ENCODE measurements at places on chromosomes 3 and 15.

GRCh38 chr3:190384309-190384756 is 3.6 kb upstream of the CLDN16 start:
- no peak for DNase-seq

GRCh38 chr3:53511246-53511645 is 16.8 kb downstream of the CACNA1D start:
- DNase-seq, result no peak

DNA sequence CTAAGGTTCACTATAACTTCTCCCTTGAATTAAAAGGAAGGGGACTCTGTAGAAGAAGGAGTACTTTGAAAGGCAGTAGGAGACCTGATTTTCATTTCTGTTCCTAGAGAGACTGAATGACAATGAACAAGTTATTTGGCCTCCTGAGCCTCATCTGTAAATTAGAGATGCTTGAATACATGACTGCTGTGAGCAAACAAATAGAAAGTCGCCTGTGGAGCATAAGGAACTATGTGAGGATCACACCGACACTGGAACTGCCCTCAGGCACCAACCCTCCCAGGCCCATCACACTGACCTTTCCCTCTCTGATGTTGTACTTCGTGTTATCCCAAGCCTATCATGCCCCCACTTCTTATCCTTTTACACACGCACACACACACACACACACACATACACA is 48.6 kb downstream of the IMPG2 start:
- DNase-seq, result no peak

DNA sequence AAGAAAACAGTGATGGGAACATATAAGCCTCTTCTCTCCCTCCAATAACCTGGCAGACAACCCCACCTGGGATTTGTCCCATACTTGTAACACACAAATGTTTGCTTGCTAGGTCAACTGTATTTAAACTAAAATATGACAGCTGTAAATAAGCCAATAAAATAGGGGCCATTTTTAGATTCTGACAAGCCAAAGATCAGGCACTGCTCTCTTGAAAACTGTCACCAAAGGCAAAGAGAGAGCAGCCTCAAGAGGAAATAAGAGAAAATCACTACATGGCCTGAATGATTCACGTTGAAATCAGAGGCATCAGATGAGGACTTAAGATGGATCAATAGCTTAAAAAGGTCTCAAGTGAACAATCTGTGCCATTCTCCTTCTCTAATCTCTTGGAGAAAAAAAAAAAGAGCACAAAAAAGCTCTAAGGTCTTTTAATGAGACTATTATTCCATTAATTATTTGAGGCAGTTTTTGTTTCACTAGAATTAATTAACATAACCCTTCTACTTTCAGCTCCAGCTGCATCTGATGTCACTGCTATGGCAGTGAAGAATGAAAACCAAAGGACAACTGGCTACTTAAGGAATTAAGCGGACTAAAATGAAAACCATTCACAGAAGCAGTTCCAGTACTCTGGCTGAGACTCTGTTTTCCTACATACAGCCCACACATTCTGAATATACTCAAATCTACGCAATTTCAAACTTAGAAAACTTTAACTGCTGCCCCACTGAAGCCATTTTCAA is 19.0 kb downstream of the MYO5A start:
- no peak for DNase-seq

DNA sequence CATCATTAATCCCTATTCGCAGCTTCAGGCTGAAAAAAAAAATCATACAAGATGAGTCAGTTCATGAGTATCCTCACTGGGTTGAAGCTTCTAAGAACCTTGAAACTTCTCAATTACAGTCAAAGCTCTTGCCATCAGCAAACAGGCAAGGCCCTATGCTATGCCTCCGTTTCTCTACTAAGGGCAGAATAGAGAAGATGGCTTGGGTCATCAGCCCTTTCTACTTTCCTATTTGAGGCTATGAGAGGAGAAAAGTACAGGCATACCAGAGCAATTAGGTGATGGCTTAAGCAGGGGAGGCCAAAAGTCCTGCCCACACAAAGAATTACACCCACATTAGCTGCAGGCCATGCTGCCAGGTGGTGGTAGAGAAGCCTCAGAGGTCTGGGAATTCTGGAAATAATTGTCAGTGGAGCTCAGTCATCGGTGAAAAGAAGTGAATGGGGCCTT is 89.0 kb downstream of the MRPL46 start:
- no peak for DNase-seq

DNA sequence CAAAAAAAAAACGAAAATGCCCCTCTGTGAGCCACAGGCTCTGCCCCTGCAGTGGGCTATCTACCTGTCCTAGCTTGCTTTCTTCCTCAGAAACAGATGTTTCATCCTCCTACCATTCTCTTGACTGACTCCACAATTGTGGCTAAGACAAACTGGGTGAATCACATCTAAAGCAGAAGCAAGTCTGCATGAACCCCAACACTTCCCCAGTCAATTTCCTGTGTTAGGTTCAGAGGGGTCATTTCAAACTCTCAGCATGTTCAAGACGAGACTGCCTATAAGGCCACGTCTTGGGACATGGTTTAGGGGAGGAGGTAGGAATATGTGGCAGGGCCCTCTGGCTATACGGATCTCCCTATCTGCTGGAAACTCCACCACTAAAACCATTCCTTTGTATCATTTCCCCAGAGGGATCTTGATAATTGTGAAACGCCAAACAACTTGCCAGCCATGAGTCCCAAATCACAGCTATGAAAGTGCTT is 28.6 kb upstream of the ANKDD1A start:
- no peak for DNase-seq

GRCh38 chr3:189703865-189704264 is 72.7 kb downstream of the TP63 start:
- no peak for DNase-seq

GRCh38 chr15:25226360-25226759 is 212.5 kb downstream of the UBE3A start:
- no peak for DNase-seq

- DNase-seq, result no peak
Measured at GRCh38 chr3:113051787-113052186, 61.0 kb downstream of the GTPBP8 start.

DNA sequence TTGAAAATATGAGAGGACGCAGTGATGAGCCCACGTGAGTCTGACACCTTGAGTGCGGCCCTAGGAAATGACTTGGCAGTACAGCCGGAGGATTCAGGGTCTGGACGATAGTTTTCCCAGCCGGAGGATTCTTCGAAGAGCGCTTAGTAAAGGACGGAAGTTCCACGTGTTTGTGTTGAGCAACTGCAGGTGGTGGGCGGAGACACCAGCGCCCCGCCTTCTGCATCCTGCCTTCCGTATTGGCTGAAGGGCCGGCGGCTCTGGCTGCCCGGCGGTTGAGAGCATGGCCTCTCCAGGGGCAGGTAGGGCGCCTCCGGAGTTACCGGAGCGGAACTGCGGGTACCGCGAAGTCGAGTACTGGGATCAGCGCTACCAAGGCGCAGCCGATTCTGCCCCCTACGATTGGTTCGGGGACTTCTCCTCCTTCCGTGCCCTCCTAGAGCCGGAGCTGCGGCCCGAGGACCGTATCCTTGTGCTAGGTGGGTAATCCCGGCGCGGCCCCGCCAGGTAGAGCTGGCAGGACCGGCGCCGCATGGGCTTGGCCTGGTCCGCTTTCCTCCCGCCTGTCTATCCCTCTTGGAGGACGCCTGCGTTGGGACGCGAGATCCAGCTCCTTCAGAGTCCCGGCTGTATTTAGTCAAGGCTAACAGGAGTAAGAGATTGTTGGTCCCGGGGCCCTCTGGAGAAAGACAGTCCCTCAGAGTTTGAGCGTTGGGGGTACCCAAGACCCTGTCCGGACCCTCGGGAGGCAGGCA is at the start of gene EEF1AKMT4:
Gene EEF1AKMT4, plus strand, starts transcription at position 261 of the 755 bp plus-strand sequence. Its CDS starts 23 bp downstream, at position 284.
- peak; percentile 99 for DNase-seq

- DNase-seq, result no peak
Measured at GRCh38 chr15:64842986-64843561, 1.4 kb downstream of the PLEKHO2 start.

DNA sequence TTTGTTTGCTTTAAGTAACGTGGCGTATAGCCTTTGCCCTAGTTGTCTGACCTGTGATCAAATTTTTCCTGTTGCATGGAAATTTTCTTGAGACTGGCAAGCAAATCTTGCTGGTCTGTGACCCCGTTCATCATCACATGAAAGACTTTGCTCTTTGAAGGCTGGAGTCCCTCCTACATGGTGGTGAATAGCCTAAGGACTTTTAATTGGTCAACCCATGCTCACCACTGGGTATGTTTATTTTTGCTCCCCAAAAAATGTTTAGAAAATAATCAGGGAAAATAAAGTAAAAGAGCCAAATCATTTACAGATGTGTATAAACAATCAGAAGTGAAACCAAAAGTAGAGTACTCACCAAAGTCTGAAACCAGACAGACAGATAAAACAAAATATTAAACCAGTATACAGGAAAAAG is 1075.3 kb upstream of the ALCAM start:
- no peak for DNase-seq

GRCh38 chr15:87368511-87368910 is 888.0 kb downstream of the NTRK3 start:
- DNase-seq, result no peak

GRCh38 chr3:114178770-114179368 is at the start of gene DRD3:
Gene DRD3 (minus strand): TSS chr3:114179052. CDS start chr3:114171992, 7,060 bp downstream.
- no peak for DNase-seq

GRCh38 chr3:195875482-195876236 is 32.7 kb downstream of the TNK2 start:
- no peak for DNase-seq

DNA sequence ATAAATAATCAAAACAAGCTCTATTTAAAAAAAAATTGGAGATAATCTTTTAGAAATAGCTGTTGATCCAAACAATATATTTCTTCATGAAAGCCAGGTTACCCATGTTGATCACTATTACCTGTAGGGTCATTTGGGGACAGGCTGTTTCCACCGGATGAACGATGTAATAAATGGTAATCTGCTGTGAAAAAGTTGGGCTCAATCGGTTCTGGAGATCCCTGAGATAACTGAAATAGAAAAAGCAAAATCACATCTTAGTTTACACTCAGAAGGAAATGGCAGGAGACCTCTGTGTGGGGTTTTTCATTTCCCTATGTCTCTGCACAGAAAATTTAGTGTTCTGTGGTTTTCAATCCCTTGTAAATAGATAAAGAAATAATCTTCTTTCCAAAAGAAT is 249.5 kb downstream of the NEK10 start:
- DNase-seq, result no peak

DNA sequence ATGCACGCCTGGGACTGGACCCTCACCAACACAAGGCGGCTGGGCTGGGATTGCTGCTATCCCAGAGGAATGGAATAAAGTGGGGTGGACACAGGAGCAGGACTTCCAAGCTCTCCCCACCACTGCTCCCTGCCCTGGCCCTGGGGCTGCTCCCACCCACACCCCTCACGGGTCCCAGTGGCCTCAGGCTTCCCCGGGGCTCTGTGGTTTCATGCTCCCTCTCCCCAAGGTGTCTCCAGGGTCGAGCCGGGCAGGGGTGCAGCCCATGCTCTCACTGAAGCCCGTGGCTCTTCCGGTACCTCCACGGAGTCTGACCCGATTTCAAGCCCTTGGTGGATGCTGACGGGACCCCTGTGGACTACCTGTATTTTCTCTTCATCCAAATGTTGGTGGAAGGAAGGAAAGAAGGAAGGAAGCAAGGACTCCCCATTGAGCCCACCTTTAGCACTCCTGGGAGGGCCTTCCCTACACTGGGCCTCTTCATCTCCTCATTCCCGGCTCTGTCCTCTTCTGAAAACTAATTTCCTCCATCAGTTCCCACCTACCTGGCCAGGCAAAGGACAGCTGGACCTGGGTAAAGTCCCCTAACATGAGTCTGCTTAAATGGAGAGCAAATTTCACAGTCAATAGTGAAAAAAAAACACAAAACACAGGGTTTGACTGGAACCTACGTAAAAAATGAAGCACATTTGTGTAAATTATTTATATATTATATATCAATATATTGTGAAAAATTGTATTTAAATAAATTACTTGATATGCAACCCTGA is 44.0 kb upstream of the PCSK6 start:
- DNase-seq, result no peak

DNA sequence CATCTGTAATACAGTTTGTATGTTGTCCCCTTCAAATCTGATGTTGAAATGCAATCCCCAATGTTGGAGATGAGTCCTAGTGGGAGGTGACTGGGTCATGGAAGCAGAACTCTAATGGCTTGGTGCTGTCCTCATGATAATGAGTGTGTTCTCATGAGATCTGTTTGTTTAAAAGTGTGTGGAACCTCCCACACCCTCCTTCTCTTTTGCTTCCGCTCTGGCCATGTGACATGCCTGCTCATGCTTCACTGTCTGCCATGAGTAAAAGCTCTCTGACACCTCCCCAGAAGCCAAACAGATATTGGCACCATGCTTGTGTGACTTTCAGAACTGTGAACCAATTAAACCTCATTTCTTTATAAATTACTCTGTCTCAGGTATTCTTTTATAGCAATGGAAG is 794.0 kb upstream of the CFAP20DC start:
- DNase-seq, result no peak

DNA sequence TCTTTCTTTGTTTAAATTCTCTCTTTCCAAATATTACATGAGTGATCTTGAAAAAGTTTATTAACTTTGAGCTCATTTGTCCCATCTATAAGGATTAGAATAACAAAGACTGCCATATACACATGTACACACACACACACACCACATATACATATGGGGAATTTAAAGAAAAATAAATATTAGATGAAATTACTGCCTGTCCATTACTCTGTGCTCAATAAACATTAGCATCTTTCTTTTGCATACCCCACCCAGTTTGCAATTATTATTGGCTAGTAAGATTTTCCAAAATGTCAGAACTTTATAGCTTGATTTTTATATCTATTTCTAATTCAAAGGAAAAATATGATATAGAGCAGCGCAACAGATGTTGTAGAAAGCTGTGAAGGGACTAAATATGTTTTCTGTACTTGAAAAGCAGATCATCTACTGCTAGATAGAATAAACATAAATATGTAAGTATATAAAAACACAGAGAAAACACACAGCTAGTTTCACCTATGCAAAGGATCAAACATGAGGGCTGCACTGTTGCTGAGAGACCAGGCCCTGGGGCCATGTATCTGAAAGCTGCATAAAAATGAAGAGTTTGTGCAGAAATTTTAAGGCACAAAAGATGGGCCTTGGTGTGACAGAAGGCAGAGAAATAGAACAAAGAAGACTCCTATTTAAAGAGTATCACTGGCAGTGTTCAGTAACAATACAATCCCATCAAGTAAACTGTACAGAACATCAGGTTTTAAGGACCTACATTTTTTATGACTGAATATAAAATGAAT is 114.2 kb upstream of the NECTIN3 start:
- no peak for DNase-seq

DNA sequence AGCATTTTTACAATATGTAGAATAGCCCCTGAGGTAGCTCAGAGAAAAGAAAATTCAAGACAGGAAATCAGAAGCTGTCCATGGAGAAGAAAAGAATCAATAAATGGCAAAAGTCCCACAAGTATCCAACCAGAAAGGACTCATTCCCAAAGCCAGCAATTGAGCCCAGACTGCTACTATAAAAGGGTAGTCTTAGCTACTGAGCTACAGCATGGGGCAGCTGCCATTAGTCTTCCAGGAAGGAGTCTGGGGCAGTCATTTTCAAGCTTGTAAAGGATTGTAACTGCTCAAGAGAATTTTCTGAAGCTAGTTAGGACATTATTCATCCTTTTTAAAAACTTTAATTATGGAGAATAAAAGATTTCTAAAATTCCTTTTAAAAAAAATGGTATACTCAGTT is 10.5 kb downstream of the LEKR1 start:
- no peak for DNase-seq

GRCh38 chr3:51799879-51800749 is 21.1 kb upstream of the IQCF6 start:
- DNase-seq, result no peak

GRCh38 chr3:71035886-71036285 is 547.6 kb downstream of the FOXP1 start:
- DNase-seq, result no peak

- DNase-seq, result no peak
Measured at GRCh38 chr3:24451461-24452099, 43.1 kb downstream of the THRB start.

GRCh38 chr15:29113336-29114220 is 156.0 kb downstream of the NSMCE3 start:
- DNase-seq, result no peak
